ENCODE measurements at places on chromosomes 6 and 20.
A peak's percentile ranks its signal among the peaks of the same experiment; 100 is the strongest.

- no peak for DNase-seq
Observed at GRCh38 chr6:36499918-36500317, 47.4 kb downstream of the STK38 start.

- DNase-seq: no peak
Observed at GRCh38 chr6:112114577-112115223, 27.3 kb downstream of the FAM229B start.

DNA sequence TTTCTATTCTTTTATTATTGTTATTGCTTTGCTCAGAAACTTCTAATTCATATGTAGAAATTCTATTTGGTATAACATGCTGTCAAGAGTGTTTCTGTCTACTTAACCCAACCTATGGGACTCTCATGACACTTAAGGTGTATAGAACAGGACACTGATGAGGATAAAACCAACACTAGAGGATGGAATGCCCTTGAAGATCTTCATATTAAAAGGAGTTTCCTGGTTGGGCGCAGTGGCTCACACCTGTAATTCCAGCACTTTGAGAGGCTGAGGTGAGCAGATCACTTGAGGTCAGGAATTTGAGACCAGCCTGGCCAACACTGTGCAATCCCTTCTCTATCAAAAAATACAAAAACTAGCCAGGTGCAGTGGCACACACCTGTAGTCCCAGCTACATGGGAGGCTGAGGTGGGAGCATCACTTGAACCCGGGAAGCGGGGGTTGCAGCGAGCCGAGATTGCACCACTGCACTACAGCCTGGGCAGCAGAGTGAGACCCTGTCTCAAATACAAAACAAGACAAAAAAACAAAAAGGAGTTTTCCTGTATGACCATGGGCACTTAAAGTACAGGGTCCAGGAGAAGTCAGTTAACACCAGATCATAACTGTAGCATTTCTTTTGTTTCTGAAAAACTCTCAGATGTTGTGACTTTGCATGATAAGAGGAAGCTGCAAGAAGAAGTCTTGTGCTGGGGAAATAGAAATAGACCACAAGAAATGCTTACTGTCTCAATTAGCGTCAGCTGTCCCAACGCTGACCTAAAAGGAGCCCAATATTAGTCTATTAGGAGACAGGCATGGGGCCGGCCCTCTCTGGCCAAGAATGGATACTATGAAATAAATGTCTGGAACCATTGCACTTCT lies 38.9 kb upstream of the CD2AP start:
- DNase-seq: no peak

DNA sequence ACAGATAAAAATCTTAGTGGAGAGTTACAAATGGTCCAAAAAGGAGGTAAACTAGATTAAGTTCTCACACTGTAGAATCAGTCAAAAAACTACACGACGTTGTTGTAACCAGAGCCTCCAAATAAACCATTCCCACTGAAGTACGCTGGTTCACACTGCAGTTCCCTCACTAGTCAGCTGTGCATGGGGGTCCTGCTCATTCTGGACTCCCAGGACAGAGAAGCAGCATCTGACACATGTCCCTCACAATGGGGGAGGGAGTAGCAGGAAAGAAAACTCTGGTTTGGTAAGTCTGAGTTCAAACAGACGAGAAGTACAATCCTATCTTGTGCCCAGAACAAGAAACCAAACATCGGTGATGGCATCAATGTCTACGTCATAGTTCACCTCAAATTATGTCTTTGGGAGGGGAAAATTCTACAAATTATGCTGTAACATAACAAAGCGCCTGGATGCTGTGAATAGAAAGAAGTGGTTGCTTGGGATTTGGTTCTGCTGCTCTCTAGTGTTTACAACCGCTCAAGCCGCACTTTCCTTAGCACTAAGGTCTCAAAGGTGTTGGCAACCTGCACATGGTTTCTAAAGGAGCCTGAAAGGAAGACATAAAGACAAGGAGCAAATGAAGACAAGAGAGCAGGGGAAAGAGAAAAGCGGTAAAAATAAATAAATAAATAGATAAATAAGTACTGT lies 208.0 kb downstream of the GMDS start:
- DNase-seq: no peak

- DNase-seq: no peak
Observed at GRCh38 chr6:144216668-144217218, 66.4 kb downstream of the STX11 start.

DNA sequence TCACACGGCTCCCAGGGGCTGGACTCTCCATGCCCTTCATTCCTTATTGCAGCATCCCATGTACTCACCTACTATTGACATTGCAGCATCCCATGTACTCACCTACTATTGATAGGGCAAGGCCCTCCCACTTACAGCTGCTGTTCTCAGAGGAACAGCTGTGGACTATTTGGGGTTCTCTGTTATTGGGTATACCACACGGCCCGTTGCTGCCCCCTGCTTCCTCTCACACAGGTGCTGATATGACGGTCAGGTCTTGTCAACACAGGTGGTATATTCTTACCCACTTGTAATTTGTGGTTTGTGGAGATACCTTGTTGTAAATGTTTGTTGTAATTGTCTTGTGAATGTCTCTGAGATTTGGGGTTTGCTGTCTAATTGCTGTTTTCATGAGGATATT lies 18.8 kb downstream of the ALDH5A1 start:
- DNase-seq: no peak

DNA sequence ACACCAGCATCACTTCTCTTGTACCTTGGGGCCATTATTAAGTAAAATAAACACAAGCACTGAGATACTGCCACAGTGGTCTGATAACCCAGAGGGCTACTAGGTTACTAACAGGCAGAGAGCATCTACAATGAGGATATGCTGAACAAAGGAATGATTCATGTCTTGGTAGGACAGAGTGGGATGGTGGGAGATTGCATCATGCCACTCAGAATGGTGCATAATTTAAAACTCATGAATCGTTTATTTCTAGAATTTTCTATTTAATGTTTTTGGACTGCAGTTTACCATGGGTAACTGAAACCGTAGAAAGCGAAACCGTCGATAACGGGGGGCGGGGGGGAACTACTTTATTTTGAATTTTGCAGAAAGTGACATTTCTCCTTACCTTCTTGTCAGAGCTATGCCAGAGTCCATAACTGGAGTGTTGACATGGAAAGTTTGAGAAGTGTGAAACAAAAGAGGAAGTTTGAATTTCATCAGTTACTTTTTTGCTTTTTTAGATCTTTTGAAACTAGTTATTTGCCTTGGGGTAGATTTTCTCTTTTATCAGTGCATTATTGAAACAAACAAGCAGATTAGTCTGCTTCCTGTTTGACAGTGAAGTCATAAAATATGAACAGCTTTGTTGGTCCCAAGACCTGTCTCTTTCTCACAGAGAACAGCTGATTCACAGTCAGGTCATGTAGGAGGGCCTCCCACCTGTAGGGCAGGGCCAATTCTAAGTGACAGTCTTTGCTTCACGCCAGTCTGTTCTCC lies 124.9 kb downstream of the KLHL32 start:
- no peak for DNase-seq

- DNase-seq: peak; percentile 55
Observed at GRCh38 chr20:48456366-48457192, 371.2 kb downstream of the PREX1 start.

DNA sequence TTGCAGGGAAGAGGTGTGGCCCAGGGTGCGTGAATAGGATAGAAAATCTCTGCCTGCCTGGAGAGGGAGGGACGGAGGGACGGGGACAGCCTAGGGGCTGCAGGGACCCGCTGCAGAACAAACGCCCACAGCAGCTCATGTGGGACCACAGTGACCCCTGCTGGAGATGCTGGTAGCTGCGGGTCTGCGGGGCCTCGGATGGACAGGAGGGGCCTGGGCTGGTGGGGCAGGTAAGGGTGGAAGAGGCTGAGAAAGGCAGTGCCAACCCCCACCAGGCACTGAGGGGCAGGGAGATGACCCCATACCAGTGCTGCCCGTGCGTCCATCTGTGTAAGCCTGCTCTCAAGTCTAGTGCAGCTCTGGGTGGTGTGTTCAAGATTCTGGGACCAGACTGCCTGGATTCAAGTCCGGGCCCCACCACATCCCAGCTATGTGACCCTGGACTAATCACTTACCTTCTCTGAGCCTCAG lies 39.4 kb downstream of the KIAA1755 start:
- DNase-seq: no peak

- no peak for DNase-seq
Observed at GRCh38 chr6:158959552-158959951, 40.5 kb downstream of the RSPH3 start.

DNA sequence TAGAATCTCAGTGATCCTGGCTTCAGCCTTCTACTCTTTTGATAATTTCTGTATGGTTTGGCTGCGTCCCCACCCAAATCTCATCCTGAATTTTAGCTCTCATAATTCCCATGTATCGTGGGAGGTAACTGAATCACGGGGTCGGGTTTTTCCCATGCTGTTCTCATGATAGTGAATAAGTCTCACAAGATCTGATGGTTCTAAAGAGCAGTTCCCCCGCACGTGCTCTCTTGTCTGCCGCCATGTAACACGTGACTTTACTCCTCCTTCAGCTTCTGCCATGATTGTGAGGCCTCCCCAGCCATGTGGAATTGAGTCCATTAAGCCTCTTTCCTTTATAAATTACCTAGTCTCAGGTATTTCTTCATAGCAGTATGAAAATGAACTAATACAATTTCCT lies 507.2 kb downstream of the CDH26 start:
- DNase-seq: no peak

DNA sequence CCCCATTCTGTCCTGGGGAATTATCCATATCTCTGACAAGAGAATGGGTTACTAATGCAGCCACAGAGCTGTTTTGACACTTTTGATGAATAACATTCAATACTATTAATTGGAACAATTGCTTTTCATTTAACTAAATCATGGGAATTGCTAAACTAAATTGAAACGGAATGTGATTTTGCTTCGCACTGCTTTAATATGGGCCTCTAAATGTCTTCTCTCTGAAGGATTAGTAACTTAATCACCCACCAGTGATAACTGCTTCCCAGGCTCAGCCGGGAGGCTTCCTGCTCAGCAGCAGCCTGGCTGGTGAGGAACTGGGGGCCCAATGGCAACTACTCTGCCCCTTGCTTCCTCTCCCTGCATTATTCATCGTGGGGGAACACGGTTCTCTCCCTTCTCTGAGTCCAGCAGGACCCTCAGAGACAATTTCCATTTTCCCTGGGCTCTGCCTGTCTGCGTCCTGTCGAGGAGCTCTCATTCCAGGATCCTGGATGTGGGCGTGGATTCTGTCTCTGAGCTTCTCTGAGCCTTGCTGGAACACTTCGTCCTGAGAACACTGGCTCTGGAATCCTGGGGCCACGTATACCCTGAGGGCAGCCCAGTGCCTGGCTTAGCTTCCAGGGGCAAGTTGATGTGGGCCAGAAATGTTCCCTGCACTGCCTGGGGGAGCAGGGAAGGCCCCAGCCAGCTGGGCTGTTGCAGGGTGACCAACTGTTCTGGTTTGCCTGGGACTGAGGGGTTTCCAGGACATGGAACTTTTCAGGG lies 308.9 kb downstream of the DHX35 start:
- DNase-seq: no peak

DNA sequence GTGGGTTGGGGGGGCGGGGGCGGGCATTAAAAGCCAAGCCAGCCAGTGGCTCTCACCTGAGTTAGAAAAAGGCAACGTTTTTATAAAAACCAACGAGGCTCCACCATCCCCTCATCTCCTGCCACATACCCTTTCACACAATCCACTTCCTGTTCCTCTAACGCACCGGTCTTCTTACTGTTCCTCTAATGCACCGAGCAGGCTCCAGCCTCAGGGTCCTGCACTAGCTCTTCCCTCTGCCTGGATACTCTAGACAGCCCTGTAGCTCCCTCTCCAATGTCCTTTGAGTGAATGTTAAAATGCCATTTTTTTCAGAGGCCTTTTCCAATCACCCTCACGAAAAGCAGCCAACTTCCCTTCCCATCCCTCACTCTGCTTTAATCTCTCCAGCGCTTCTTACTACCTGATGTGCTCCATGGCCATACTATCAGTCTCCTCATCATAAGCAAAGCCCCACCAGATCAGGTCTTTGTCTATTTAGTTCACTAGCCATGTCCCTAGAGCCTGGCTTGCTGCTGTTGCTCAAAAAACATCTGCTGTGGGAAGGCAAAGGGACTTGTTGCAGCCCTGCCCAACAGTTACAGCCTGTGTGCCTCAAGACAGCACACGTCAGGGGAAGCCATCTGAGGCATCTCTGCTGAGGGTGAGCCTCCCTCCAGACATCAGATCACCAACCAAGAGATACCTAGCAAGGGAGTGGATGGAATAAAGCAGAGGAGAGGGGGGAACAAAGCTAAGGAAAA lies 3.9 kb downstream of the FKBP1A start:
- no peak for DNase-seq

DNA sequence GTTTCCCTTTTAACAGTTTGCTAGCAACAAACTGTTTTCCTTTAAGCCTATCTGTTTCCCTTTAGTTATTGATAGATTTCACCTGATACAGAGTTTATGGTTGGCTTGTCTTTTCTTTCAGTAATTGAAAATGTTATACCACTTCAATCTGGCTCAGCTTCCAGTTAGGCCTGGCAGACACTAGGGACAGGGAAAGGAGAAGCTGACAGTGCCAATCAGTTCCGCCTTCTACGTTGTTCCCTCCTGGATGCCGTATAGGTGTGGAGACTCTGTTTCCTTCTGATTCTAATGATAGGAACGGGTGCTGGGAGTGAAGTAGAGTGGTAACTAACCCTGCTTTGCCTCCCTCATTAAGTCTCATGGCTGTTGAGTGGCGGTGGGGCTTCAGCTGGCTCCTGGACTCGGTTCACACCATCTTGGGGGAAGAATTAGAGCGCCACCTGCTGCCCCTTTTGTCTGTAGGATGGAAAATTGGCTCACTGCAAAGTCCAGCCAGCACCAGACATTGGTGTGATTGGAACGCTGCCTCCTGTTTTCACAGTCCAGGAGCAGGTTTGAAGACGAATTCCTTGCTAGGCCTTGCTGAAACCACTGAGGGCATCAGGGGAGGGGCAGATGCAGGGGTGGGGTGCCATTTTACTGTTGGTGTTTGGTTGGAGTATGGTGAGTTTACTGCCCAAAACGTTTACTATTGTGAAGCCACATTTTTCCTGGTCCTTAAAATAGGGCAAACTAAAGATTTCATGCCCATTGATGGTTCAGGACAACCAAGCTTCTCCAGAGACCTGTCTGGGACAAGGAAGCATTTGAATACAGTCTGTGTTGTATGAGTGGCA lies 1729.5 kb downstream of the GRIK2 start:
- peak; percentile 42 for DNase-seq

DNA sequence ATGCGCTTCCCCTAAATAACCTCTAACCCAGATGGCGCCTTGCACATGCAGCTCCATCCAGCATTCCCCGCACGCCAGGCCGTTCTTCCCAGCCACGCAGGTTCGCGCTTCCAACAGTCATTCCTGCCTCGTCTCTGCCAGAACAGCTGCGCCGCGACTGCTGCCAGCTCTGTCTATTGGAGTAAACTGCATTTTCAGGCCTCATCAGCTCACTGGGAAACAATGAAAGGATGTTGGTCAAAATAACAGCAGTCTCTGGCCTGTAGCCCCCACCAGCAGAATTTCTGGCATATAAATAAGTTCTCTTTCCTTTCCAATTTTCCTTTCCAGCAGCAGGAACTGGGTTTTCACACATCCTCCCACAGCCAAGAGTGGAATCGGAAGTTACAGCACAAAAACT lies 14.6 kb downstream of the NRSN1 start:
- DNase-seq: no peak

- DNase-seq: peak; percentile 41
Observed at GRCh38 chr6:19804205-19805128, 32.7 kb upstream of the ID4 start.
